ENCODE measurements at places on chromosomes 7 and 10.

DNA sequence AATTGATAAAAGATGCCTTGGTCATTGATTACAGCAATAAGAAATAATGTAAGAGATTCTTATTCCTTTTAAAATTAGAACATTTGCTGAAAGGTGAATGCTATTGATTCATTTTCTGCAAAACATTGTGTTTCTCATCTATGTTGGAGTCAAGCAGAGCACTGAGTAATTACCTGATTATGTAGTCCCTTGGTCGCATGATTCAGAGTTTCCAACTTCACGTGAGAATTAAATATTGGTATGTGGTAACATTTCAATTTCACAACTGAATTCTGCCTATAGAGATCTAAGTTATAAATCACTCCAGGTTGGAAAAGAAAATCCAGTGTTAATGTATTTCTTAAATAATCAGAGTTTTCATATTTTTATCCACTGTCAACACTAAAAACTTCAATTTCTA, 701.4 kb downstream of the PHTF2 start:
- DNase-seq, result no peak

DNA sequence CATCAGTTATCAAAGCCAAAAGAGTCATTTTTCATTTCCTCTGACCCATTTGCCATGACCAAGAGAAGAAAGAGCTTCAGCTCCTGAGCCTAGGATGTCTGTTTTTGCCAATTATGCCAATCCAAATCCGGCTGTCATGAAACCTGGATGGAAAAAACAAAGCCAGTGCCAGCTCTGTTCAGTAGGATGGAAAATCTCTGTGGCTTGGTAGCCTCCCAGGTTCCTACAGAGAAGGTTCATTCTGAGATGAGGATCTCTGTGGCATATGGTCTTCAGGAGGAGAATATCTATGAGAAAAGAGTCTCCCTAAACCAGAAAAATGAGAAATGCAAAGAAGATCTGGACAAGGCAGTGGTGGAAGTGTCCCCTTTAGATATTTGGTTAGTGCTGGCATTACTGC, 475.4 kb downstream of the CNTNAP2 start:
- no peak for DNase-seq

GRCh38 chr10:17009212-17009700, 120.4 kb downstream of the CUBN start:
- DNase-seq, result no peak

DNA sequence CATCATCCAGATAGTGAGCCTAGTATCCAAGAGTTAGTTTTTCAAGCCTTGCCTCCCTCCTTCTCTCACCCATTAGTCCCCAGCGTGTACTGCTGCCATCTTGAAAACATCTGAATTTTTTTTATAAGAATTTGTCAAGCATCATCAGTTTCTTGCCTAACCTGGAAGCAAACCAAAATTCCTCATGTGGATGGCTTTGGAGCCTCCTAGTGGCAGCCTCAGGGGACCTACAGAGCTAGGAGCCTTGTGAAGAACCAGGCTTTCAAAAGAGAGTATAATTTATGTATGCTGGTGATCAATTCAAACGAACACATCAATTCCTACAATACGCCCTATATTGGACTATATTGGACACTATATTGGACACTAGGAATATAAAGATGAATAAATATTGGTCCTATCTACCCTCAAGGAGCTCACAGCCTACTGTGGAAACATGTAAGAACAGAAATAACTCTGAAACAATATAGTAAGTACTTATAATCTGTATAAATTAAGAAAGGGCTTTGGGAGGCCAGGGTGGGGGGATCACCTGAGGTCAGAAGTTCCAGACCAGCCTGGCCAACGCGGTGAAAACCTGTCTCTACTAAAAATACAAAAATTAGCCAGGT, 63.4 kb downstream of the HPSE2 start:
- peak; percentile 46 for DNase-seq

DNA sequence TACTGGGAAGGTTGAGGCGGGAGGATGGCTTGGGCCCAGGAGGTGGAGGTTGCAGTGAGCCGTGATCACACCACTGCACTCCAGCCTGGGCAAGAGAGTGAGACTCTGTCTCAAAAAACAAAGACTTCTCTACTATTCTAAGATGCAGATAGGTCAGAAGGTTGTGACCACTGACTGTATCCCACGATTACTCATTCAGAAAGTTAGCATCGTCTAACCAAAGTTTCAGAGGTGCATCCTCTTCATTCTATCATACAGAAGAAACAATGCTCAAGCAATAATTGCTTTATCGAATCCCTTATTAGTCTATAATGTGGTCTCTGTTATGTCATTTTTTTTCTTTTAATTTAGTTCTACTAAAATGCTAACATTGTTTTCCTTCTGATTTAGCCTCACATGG, 348.7 kb upstream of the LRGUK start:
- no peak for DNase-seq

DNA sequence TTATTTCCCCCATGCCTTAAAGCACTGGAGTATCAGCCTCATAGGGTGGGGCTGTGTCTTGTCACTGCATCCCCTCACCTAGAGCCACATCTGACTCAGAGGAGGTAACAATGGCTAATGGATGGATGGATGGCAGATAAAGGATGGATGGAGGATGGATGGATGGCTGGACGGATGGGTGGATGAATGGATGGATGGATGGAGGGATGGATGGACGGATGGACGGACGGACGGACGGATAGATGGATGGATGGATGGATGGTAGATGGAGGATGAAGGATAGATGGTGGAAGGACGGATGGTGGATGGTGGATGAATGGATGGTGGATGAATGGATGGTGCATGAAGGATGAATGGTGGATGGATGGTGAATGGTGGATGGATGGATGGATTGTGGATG, 77.2 kb downstream of the PDGFA start:
- no peak for DNase-seq

- DNase-seq, result no peak
Observed at GRCh38 chr10:122657255-122657654, 42.4 kb downstream of the C10orf120 start.

DNA sequence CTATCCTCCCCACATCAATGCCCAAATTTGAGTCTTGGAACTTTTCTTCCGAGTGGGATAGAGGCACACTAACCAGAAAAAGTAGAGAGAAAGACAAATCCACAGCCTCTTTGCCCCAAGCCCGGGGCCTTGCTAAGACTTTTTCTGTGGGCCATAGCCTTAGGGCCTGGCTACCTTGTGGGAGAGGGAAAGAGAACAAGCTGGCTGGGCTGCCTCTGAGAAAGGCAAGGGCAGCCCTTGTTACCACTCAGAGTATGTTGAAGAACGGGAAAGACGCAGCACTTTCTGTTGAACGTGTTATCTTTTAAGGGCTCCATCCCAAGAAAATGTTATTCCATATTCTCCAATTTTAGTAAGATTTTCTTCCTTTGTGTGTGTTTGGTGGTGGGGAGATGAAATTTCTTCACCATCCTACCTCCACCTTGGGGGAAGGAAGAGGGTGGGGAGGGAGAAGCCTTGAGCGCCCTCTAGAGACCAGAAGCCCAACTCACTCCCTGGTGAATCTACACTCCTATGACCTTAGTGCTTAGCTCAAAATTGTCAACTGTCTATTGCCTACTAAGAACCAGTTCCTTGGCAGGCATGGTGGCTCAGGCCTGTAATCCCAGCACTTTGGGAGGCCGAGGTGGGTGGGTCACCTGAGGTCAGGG, 3.9 kb upstream of the NRF1 start:
- DNase-seq, result no peak

DNA sequence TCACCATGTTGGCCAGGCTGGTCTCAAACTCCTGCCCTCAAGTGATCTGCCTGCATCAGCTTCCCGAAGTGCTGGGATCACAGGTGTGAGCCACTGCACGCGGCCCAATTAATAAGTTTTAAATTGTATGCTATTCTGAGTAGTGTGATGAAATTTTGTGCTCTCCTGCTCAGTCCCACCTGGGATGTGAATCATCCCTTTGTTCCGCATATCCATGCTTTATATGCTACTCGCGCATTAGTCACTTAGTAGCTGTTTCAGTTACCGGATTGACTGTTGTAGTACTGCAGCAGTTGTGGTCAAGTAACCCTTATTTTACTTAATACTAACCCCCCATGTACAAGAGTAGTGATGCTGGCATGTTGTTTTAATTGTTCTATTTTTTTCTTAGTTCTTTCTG, 47.3 kb upstream of the OIT3 start:
- DNase-seq, result no peak

DNA sequence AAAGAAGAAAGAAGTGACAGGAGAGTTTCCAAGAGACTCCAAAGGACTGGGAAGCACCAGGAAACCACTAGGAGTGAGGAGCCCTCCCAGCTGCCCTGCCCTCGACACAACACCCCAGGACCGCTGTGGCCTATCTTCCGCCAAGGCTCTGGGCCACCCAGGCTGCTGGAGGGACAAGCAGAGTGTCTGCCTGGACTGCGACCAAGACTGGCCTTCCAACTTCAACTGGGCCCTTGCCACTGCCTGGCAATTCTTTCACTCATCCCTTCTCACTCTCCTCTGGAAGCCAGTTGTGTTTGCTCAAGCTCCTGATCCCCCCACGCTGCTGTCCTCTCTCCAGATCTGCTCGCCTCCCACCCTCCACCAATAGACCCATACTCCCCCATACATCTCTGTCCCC, 10.2 kb downstream of the KIAA1549 start:
- DNase-seq, result no peak

DNA sequence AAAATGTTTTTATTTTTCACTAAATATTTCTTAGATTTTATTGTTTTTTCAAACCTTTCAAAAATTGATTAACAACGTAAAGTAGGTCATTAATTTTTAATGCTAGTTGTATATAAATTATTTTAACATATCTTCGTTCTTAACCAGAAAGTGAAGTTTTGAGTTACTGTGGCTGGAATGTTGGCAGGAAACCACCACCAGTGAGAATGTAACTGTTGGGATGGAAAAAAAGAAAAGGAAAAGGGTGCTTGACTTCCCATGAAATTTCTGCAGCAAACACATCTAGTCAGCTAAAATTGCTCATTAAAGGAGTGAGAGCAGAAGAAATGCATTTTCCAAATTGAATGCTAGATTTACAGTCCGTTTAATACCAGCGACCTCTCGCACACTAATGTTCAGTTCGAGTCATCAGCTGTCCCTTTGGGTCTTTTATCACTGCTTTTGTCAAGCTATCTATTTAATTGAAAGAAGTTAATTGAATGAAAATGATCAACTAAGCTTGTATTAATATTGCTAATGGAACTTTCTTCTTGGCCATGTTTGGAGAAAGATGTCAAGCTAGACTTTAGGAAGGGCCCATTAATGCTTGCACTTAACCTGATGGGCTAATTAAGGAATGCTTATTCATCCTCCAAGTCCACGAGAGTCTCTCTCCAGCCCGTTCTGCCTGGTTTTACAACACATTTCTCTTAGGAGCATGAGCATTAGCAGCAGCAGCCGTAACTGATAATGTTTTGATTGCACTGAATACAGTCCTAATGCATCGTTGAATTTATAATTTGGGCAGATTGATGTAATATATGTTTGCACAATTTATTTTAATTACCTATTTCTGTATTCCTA, 70.1 kb downstream of the UBE3C start:
- no peak for DNase-seq

DNA sequence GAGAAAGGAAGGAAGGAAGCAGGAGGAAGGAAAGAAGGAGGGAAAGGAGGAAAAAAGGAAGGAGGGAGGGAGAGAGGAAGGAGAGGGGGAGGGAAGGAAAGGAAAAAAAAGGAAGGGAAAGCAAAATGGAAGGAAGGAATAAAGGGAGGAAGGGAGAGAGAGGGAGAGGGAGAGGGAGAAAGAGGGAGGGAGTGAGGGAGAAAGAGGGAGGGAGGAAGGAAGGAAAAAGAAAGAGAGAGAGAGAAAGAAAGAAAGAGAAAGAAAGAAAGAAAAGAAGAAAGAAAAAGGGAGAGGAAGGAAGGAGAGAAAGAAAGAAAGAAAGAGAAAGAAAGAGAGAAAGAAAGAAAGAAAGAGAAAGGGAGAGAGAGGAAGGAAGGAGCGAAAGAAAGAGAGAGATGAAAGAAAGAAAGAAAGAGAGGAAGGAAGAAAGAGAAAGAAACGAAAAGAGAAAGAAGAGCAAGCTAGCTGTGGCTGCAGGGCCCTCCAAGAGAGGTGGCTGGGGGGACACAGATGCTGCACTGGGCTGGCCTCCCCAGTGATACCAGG, 472.4 kb upstream of the MGMT start:
- DNase-seq, result no peak

- no peak for DNase-seq
Observed at GRCh38 chr7:137172105-137172590, 171.4 kb downstream of the PTN start.

DNA sequence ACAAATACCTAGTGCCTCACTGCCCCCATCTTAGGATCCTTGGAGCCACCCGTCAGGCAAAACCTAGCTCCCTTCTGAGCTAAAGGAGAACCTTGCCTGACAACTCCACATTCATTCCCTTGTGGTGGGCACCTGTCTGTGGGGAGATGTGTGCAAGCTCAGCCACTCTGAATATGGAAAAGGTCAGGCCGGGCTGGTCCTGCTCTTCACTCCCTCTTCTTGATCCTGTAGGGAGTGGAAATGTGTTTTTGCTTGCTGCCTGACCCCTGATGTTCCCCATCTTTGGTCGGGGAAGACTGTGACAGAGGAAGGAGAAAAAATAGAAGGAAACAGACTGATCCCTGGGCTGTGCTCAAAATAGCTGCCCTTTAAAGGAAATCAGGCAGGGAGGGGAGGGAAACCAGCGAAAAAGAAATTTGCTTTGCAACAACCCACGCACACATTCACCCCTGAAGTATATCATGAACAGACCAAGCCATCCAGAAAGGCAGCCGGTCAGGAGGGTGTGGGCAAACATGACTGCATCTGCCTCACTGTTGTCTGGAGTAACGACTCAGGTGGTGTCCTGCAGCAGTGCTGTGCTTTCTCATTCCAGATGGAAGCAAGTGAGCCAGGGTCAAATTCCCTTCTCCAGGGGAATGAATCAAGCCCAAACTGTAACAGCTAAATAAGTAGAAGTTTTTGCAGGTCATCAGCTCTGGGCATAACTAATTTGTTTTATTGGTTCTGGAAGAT, 74.0 kb downstream of the SCRN1 start:
- DNase-seq, result no peak

DNA sequence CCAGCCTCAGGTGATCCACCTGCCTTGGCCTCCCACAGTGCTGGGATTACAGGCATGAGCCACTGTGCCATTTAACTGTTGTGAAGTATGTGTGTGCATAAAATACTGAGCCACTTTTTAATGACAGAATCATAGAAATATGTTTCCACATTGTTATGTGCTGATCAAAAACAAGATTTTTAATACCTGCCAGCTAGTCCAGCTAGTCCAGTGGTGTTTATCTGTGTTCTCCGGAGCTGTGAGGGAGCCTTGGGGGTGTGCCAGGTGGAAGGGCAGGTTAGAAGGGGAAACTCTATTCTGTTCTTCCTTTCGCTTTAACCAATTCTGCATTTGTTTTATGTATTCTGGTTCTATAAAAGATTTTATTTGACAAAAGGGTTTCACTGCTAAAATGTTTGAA, 7.0 kb downstream of the FAM221A start:
- peak; percentile 61 for DNase-seq

DNA sequence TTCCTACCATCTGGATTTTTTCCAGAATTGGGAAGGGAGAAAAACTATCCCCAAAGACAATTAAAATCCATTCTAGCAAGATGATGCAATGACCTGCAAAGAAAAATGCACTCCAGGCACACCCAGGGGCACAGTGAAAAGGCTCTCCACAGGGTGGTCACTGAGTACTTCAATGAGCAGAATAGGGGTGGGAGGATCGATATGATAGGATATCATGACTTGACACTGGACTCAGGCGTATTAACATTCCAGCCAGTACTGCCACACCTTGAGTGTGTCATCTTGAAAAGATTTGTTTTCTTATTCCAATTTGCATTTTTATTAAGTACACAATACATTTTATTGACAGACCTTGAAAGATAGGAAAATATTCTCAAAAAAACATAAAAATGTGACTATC, 132.2 kb downstream of the ZNF37A start:
- no peak for DNase-seq
